ENCODE measurements at places on chromosomes 7 and 10. TPM values are rescaled to one million over a fixed set of nuclear protein-coding genes. Genes with fewer than 3 reads are reported as not detected.
A peak's percentile ranks its signal among the peaks of the same experiment; 100 is the strongest.

GRCh38 chr10:45058580-45058979 lies 57.9 kb downstream of the ZNF22 start:
- no peaks in the 10 kb centered on the region for H3K4me1 ChIP-seq
- no peak overlapping the region for H3K4me3 ChIP-seq
- H3K36me3 ChIP-seq, result no peaks in the 10 kb centered on the region
- H3K27me3 ChIP-seq, result peaks cover 5% of the 10 kb centered on the region
- no peak for DNase-seq
- H3K27ac ChIP-seq, result no peak overlapping the region

The CTAGE4 gene
- total RNA-seq, result 0.75 TPM

- no peak overlapping the region for H3K4me3 ChIP-seq
- H3K27me3 ChIP-seq, result no peaks in the 10 kb centered on the region
- H3K36me3 ChIP-seq, result peaks cover 12% of the 10 kb centered on the region
- DNase-seq, result peak; percentile 20
Measured at GRCh38 chr7:2431260-2431867, 28.0 kb downstream of the CHST12 start.

DNA sequence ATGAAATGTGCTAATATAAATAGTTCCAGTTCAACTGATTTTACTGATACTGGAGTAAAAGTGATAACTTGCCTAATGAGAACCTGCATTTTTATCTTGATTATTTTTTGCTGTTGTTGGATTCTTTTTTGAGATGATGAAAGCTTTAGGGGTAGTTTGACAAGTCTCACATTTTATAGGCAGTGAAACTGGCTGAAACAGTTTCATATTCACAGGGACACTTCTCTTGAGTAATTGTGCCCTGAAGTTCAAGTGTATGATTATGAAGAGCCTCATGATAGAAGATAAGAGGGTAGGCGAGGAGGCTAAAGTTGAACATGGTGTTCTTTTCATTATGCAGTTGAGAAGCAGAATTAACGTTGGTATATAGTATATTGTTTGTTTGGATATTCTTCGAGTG lies 5.1 kb downstream of the AUTS2 start:
- no peak overlapping the region for H3K27ac ChIP-seq
- peaks cover 5% of the 10 kb centered on the region for H3K4me1 ChIP-seq
- no peak overlapping the region for H3K4me3 ChIP-seq
